Activated CD4-positive, alpha-beta T cell treated with anti-CD3 and anti-CD28 coated beads for 24 hours (primary cell): ENCODE measurements at places on chromosomes 5 and 9.

GRCh38 chr5:174412374-174412773 lies 312.0 kb upstream of the MSX2 start:
- no peak for DNase-seq

GRCh38 chr5:158786390-158786789 lies 313.3 kb downstream of the EBF1 start:
- no peak for DNase-seq

- no peak for DNase-seq
These were observed 277.5 kb upstream of the MVB12B start for GRCh38 chr9:126049088-126049487.

DNA sequence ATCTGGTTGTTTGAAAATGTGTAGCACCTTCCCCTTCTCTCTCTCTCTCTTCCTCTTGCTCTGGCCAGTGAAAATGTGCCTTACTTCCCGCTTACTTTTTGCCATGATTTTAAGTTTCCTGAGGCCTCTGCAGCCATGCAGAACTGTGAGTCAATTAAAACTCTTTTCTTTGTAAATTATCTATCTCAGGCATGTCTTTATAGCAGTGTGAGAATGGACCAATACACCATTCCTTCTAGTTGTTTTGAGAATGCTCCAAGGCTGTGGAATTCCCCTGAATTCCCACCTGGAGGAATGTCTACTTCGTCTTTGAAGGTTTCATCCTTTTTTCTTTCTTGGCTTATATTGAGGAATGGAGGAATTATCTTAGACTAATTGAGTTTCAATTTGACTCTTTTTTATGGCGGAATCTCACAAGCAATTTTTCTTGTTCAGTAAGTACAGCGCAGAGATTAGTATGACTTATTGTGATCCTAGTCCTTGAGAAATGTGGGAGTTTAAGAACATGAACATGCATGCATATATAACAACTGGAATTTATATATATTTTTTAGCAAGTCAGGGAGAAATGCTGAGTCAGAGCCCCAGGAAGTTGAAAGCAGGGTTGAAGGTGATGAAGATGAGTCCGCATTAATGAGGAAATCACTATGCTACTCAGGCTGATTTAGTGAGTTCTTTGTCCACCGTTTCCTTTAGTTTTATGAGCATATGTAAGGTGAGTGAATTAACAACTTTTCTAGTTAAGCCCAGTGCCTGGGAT lies 488.1 kb upstream of the ADAMTS16 start:
- no peak for DNase-seq

DNA sequence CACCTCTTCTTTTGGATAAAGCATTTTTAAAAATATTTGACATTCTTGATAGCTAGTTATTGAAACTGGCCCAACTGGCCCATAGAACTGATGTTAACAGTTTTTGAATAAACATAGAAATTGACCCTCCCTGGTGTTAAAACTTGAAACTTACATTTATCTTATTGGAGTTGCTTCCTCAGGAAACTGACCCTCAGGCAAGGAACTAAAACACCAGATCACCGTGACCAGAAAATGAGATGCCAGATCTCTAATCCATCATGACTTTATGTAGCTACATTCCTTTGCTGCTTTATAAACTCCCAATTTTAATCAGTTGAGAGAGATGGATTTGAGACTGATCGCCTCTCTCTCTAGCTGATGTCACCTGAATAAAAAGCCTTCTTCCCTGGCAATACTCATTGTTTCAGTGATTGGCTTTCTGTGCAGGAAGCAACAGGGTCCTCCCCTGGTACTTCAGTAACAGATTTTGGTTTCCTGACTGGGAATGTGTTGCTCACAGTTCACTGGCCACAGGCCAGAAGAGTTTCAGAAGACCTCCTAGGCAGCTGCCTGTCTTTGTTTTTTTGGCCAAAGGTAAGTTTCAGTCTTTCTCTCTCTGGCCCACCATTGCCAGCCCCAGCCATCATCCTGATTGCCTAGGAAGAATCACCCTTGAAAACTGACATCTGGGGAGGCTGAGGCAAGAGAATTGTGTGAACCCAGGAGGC lies 212.4 kb downstream of the DTWD2 start:
- no peak for DNase-seq

GRCh38 chr9:36317766-36318165 lies 59.5 kb upstream of the GNE start:
- DNase-seq, result no peak

- no peak for DNase-seq
These were observed 14.0 kb downstream of the GRHPR start for GRCh38 chr9:37436540-37436939.

DNA sequence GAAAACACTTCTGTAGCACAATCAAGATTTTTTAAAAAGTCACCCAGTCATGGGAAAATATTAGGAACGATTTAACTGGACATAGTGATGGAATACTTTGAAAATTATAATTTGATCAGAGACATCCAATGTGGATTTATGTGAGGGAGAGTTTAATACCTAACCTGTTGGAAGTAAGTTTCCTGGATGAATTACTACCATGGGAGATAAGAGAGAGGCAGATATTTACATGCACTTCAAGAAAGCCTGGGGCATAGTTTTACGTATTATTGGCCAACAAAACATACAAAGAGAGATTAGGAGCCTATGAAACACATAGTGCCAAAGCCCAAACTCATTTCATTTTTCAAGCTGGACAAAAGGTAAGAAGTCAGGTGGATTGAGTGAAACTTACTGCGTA lies 336.8 kb downstream of the SLIT3 start:
- no peak for DNase-seq

DNA sequence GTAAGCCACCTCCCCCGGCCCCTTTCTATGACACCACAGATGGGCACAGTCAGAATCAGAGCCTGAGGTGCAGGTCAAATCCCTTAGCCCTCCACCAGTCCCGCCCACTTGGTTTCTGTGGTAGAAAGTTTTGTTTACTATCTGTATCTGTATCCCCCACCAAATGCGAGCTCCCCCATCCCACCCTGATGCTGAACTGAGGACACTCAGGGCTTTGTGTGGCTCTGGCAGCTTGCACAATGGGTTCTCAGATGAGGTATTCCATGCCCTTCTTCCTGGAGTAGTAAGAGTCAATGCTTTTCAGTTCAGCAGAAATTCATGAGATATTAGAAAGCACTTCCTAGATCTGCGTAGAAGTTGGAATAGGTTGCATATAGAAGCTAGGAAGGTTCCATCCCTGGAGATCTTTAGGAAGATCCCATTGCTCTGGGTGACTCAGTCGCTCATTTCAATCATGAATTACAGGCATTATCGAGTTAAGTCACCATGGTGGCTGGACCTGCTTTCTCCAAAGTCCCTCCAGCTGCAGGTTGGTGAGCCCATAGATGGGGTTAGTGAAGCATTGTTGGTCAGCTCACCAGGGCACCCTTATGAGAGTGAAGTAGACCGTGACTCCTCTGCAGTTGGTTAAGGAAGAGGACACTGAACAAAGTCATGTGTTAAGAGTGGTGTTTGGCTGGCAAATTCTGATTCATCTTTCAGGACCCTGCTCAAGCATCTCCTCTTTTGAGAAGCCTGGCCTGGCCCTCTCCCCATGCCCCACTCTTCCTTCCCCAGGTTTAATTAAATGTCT lies 10.6 kb upstream of the KCNIP1 start:
- no peak for DNase-seq
